ENCODE measurements at places on chromosomes 4 and X.
A peak's percentile ranks its signal among the peaks of the same experiment; 100 is the strongest.

DNA sequence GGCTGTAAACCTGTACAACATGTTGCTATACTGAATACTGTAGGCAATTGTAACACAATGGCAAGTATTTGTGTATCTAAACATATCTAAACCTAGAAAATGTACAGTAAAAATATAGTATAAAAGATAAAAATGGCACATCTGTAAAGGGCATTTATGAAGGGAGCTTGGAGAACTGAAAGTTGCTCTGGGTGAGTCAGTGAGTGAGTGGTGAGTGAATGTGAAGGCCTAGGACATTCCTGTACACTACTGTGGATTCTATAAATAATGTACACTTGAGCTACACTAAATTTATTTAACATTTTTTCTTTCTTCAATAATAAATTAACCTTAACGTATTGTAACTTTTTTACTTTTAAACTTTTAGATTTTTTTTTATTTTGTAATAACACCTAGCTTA is 5.0 kb upstream of the SHROOM4 start:
- no peak for DNase-seq

GRCh38 chr4:37816006-37816405 is 10.5 kb upstream of the PGM2 start:
- peak; percentile 38 for DNase-seq

- no peak for DNase-seq
These were observed 18.5 kb downstream of the EGFL6 start for GRCh38 chrX:13587786-13588477.

GRCh38 chr4:119746951-119747350 is 118.3 kb upstream of the PDE5A start:
- no peak for DNase-seq

- no peak for DNase-seq
These were observed 91.5 kb upstream of the ANKRD50 start for GRCh38 chr4:124804041-124804440.

DNA sequence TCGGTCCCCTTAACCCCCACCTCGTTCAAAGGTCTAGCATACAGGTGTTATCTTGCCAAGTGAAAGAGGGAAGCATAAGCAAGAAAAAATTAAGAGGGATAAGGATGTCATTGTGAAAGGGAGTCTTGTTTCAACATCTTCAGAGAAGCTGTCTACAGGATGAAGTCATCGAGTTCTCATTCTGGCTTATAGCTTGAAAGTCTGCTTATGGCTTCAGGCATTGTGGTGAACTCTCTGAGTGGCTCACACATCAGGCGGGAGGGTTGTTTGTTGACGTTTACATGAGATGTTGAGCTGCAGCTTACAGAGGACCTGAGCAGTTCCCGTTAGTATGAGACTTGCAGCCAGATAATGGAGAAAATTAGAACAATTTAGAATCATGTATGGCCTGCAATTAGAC is 16.6 kb downstream of the MAGEA9B start:
- DNase-seq: no peak

- peak; percentile 73 for DNase-seq
These were observed at the start of gene ZC4H2 for GRCh38 chrX:64975989-64976672. ZC4H2 (minus strand) TSS chrX:64976450; CDS start chrX:64976377, 73 bp downstream.

DNA sequence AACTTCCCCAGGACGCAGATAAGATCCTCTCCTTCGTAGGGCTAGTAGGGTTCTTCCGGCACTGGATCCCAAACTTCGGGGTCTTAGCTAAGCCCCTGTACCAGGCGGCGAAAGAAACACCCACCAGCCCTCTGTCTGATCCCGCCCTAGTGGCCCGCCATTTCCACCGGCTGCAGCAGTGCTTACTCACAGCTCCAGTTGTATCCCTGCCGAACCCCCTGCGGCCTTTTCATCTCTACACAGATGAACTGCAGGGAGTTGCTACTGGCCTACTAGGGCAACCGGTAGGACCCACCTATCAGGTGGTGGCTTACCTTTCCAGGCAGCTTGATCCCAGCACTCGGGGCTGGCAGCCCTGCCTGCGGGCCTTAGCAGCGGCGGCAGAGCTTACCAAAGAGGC is 961.2 kb downstream of the RPA4 start:
- DNase-seq: no peak

DNA sequence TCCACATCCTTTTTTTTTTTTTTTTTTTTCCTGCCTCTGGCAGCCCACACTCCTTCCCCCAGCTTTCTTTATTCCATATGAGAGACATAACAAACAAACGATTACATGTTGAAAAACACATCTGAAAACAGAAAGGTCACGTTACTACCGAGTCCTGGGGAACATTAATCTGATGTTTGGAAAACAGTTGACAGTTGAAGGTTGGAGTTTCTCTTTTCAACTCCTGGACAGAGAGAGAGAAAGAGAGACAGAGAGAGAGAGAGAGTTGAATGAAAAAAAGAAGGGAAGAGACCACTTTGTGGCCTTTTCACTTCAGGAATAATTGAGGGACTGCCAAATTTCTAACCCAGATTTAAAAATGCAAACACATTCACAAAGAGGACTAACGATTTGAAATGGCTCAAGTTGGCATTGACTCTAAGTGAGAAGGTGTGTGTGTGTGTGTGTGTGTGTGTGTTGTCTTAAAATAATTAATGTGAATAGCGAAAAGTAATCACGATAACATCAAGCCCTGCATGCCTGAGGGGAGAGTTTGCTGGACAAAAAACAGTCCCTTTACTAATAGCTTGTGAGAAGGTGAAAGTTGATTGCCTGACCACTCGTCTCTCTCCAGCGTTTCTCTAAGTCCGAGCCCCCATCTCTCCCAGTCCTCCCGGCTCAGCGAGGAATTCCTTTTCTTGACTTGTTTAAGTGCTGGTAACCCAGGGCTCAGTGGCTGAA is 67.3 kb downstream of the FBXO8 start:
- DNase-seq: no peak

DNA sequence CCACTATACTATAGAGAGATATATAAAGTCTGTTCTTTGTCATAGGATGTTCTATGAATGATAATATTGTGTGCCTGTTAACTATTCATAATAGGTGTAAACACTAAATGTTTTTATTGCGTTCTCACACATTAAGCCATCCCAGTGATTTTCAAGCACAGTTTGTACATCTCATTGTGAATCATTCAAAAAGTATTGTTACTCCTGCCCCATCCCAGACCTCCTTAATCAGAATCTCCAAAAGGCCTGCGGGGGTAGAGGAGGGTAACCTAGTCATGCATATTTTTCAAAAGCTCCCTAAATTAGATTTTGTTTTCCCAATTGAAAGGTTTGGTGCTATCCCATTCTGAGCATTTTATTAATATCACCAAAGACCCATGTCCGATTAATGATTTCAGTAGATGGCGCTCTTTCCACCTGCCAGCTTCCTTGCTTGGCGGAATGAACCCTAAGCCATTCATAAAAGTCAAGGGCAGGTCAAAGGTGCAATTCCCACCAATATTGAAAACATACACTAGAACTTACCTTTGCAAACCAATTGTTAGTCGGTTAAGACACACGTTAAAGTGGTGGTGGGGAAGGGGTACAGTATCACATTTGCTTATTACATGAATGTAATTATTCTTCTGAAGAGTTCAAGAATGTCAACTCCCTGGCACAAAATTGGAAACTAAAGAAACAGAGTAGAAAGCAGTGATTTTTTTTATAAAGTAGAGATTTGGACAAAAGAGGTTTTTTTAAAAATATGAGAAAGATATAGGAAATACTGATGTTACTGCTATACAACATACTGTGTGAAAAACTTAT is 5.8 kb upstream of the TET2 start:
- DNase-seq: peak; percentile 69

DNA sequence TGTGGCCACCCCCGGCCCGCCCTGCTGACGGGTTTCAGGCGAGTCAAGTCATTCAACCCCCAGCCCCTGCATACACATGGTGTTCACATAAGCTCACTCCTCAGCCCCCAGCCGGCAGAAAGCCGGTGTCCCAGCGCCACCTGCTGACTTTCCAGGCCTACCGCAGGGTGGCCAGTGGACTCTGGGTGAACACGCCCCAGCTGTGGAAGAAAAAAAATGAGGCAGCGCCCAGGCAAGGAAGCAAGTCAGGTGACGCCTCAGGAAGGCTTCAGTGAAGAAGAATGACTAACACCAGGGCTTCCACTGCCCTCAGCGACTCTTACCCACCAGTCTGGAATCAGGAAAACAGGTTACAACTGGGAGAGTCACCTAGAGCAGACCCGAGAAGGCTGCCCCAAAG is 15.8 kb downstream of the BCAP31 start:
- peak; percentile 59 for DNase-seq

- DNase-seq: no peak
These were observed 302.7 kb downstream of the GPM6A start for GRCh38 chr4:175509320-175509719.

DNA sequence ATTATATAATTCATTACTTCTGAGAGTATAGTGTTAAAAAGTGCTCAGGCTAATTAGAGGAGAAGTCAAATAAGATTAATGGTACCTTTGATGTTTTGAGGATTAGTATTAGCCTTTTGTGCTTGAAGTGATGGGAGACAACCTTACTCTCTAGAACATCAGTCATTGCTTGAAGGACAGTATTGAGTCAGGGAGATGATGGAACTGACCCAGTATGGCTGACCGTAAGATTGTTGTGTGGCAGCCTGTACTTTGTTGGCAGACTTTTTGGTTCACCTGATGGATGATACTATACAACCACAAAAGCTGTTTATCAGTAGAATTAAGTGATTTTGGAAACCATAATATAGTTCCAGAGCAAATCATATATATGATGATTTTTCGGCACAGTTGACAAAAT is 9.9 kb downstream of the OGT start:
- DNase-seq: no peak

DNA sequence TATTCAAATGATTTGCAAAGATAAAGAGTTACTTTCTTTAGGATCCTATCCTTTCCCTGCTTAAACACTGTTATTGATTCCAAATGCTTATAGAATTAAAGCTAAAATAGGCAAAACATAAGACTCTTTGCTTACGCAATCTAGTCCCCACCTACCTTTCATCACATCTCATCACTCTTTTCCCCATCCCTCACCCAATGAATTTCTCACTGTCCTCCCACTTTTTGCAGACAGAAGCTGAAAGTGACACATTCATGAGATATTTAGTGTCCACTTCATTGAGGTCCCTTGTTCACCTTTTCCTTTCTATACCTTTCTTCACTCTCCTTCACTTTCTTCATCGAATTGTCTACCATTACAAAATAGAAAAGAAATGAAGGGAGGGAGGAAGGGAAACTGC is 424 bp downstream of the SATL1 start:
- DNase-seq: no peak

- no peak for DNase-seq
These were observed 168.5 kb downstream of the SOWAHB start for GRCh38 chr4:76729460-76729859.

DNA sequence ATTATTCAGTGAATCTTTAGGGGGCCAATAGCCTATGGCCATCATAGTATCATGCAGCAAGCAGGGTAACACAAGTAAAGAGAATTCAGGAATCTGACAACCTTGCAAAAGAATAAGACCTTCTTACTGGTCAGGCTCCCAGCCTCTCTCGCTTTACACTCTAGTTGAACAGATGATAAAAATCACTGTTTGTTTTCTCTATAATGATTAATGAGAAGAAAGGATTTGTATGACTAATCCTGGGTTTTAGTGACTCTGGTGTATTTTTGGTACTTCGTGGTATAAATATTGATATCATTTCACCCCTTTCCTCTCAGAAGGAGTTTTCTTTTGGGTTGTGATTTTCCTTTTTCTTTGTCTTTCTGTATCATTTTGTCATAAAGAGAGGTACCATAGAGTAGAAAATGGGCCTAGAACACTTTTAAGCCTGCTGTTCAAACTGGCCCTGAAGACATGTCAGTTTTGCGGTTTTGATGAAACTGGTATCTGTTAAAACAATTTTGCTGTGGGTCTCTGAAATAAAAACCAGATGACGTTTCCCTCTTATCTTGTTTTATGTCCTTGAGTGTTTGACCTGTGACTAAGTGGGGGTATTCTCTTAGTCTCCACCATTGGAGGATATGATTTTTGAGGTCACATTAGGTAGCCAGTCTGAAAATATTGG is 294.9 kb upstream of the TBX22 start:
- no peak for DNase-seq
